ENCODE measurements at places on chromosomes 5 and 9. TPM values are rescaled to one million over a fixed set of nuclear protein-coding genes. Genes with fewer than 3 reads are reported as not detected.

DNA sequence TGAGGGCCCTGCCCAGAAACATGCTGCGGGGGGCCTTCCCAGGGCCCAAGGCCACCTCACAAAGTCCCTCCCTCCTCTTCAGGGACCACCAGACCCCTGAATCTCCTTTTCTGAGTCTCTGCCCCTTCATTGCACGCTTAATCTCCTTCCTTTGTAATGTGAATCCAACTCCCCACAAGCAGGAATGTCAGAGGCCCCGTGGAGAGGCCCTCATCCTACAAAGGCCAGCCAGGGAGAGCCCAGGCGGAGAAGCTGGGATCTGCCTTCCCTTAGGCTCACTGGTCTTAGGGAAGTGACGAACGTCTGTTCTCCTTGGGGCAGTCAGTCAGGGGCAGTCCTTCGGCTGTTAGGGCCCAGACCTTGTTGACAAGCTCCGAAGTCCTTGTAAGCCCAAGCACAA, 2.3 kb downstream of the SMIM33 start:
- no peak for DNase-seq
- H3K36me3 ChIP-seq, result no peaks in the 10 kb centered on the region
- no peak overlapping the region for H3K27ac ChIP-seq
- no peaks in the 10 kb centered on the region for H3K27me3 ChIP-seq
- H3K4me1 ChIP-seq, result no peaks in the 10 kb centered on the region

GRCh38 chr5:45609661-45610060, 86.5 kb downstream of the HCN1 start:
- no peaks in the 10 kb centered on the region for H3K36me3 ChIP-seq
- H3K4me3 ChIP-seq, result no peak overlapping the region
- no peaks in the 10 kb centered on the region for H3K4me1 ChIP-seq
- H3K27ac ChIP-seq, result no peak overlapping the region
- no peaks in the 10 kb centered on the region for H3K27me3 ChIP-seq
- no peak for DNase-seq

- no peak overlapping the region for H3K4me3 ChIP-seq
- H3K4me1 ChIP-seq, result peaks cover 5% of the 10 kb centered on the region
- H3K27ac ChIP-seq, result no peak overlapping the region
- no peaks in the 10 kb centered on the region for H3K36me3 ChIP-seq
- no peak for DNase-seq
Measured at GRCh38 chr9:128150594-128151308, 1.5 kb downstream of the LCN2 start.

- H3K27ac ChIP-seq, result no peak overlapping the region
- no peaks in the 10 kb centered on the region for H3K27me3 ChIP-seq
- no peaks in the 10 kb centered on the region for H3K36me3 ChIP-seq
- no peak overlapping the region for H3K4me3 ChIP-seq
- H3K4me1 ChIP-seq, result no peaks in the 10 kb centered on the region
Measured at GRCh38 chr9:114263853-114264510, 58.9 kb upstream of the ORM1 start.

DNA sequence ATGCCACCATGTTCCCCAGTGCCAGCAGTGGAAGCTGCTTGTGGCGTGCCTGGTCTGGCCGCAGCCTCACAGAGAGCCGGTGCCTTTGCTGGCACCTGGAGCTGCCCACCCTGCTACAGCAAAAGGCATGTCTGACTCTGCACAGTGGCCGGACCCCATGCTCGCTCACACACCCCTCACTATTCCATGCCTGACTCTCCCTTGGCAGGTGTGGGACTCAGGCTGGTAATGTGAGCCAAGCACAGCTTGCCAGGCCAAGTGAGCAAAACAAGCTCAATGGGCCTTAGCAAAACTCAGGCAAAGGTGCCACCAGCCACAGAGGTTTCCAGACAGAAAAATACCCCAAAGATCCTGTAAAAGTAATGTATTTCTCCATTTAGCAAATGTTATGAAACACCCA, 15.5 kb downstream of the GNA14 start:
- H3K4me1 ChIP-seq, result no peaks in the 10 kb centered on the region
- no peaks in the 10 kb centered on the region for H3K36me3 ChIP-seq
- no peak overlapping the region for H3K27ac ChIP-seq
- no peak for DNase-seq
- H3K4me3 ChIP-seq, result no peak overlapping the region

The DIAPH1 gene
- 114 TPM for total RNA-seq

- no peaks in the 10 kb centered on the region for H3K36me3 ChIP-seq
- H3K4me3 ChIP-seq, result no peak overlapping the region
- no peak overlapping the region for H3K27ac ChIP-seq
- no peaks in the 10 kb centered on the region for H3K27me3 ChIP-seq
- H3K4me1 ChIP-seq, result no peaks in the 10 kb centered on the region
Measured at GRCh38 chr5:117177302-117177701, 602.7 kb upstream of the SEMA6A start.

The FAM153A gene
- total RNA-seq, result 2.4 TPM

GRCh38 chr9:88287972-88288371, 100.3 kb upstream of the SPIN1 start:
- no peaks in the 10 kb centered on the region for H3K36me3 ChIP-seq
- H3K4me3 ChIP-seq, result no peak overlapping the region
- no peak for DNase-seq
- H3K27ac ChIP-seq, result no peak overlapping the region
- H3K4me1 ChIP-seq, result no peaks in the 10 kb centered on the region
- H3K27me3 ChIP-seq, result no peaks in the 10 kb centered on the region

- H3K27ac ChIP-seq, result no peak overlapping the region
- no peaks in the 10 kb centered on the region for H3K36me3 ChIP-seq
- H3K4me3 ChIP-seq, result no peak overlapping the region
- H3K4me1 ChIP-seq, result peaks cover 67% of the 10 kb centered on the region
Measured at GRCh38 chr9:134414900-134415425, 88.7 kb downstream of the RXRA start.

The PCDHGC5 gene
- total RNA-seq, result 0.24 TPM

DNA sequence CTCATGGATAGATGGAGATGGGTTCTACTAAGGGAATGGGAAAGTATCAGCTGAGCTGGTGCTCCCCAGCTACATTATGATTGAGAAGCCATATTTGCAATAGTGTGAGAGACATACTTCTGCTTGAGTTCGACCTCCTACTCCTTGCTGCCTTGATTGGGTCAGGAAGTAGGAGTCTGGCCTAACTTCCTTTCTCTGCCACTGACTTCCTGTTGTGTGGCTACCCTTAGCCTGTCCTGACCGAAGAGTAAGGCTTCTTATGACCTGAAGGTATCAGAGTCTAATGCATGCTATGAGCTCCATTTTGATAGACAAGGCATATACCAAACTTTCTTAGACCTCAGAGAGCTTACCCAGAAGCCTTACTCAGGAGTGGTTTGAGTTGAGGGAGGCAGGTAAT, 53.9 kb downstream of the OSTF1 start:
- no peaks in the 10 kb centered on the region for H3K36me3 ChIP-seq
- no peak overlapping the region for H3K4me3 ChIP-seq
- no peaks in the 10 kb centered on the region for H3K4me1 ChIP-seq
- DNase-seq, result no peak
- no peak overlapping the region for H3K27ac ChIP-seq
- H3K27me3 ChIP-seq, result no peaks in the 10 kb centered on the region

DNA sequence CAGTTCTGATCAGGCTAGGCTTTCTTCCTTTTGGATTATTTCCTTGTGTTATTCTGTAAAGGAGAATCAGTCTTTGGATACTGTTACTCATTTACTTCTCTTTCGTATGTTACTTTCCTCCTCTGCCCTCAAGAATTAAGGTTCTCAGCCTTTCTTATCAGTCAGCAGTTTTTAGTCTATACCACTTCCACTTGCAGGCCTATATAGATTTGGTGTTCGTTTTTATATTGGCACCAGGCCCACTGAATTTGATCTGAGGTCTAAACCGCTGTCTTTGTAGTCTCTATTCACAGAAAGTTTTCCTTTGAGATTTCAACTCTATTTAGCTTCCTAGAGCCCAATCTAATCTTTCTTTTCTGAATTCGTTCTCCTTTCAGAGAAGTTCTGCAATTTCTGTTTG, 62.8 kb downstream of the ERBIN start:
- no peaks in the 10 kb centered on the region for H3K36me3 ChIP-seq
- peaks cover 30% of the 10 kb centered on the region for H3K4me1 ChIP-seq
- no peak overlapping the region for H3K27ac ChIP-seq

The SLC34A1 gene
- 5.3 TPM for total RNA-seq

- peak overlapping the region; percentile 20 for H3K4me3 ChIP-seq
- no peaks in the 10 kb centered on the region for H3K27me3 ChIP-seq
- H3K4me1 ChIP-seq, result no peaks in the 10 kb centered on the region
- no peaks in the 10 kb centered on the region for H3K36me3 ChIP-seq
Measured at GRCh38 chr5:122978068-122978467, 58.5 kb downstream of the PPIC start.

The CATSPER3 gene
- total RNA-seq, result 0.81 TPM

DNA sequence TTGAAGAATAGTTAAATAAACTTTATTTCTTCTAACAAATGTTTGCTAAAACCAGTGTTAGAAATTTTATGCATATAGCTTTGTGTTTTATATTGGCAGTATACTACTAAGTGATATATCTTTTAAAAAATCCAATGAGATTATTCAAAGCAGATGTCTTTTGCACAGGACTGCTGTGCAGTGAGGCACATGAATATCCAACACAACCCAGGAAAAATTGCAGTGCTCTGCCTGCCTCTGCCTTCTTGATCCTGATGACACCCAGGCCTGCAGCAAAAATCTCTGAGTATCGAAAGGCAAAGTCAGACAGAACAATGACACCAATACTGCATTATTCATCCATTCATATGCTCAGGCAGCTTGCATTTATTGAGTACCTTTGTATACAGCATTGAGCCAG, 1076.5 kb upstream of the ARRDC3 start:
- DNase-seq, result no peak
- no peak overlapping the region for H3K27ac ChIP-seq
- H3K27me3 ChIP-seq, result no peaks in the 10 kb centered on the region
- H3K4me1 ChIP-seq, result no peaks in the 10 kb centered on the region

DNA sequence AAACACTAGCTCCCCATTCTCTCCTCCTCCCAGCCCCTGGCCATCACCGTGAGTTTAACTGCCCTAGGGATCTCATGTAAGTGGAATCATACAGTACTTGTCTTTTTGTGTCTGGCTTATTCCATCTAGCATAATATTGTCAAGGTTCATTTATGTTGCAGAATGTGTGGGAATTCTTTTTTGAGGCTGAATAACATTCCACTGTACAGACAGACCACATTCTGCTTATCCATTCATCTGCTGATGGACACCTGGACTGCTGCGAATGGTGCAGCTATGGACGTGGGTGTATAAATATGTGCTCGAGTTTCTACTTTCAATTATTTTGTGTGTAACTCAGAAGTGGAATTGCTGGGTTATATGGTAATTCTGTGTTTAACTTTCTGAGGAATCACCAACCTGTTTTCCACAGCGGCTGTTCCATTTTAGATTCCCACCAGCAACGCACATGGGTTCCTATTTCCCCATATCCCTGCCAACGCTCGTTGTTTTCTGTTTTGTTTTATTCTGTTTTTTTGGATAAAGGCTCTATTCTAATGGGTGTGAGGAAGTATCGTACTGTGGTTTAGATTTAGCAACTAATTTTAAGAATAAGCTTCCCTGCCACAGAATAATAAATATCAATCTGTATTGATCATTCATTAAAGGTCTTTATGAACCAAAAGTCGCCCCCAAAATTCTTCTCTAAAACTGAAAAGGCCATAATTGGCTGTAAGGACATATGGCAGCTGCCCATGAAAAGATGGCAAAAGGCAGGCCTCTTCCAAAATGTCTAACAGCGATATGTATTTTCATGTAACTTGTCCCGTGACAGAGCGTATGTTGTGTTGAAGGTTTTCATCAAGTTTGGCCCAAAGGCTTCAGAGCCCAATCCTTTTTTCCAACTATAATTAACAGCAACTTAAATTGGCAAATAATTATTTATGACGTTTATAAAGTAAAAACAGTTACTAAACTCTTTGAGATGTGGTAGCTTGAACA, 70.3 kb downstream of the DAP start:
- no peaks in the 10 kb centered on the region for H3K4me1 ChIP-seq
- H3K4me3 ChIP-seq, result no peak overlapping the region
- H3K27ac ChIP-seq, result no peak overlapping the region
- H3K27me3 ChIP-seq, result no peaks in the 10 kb centered on the region

The UGT3A2 gene
- not detected for total RNA-seq

DNA sequence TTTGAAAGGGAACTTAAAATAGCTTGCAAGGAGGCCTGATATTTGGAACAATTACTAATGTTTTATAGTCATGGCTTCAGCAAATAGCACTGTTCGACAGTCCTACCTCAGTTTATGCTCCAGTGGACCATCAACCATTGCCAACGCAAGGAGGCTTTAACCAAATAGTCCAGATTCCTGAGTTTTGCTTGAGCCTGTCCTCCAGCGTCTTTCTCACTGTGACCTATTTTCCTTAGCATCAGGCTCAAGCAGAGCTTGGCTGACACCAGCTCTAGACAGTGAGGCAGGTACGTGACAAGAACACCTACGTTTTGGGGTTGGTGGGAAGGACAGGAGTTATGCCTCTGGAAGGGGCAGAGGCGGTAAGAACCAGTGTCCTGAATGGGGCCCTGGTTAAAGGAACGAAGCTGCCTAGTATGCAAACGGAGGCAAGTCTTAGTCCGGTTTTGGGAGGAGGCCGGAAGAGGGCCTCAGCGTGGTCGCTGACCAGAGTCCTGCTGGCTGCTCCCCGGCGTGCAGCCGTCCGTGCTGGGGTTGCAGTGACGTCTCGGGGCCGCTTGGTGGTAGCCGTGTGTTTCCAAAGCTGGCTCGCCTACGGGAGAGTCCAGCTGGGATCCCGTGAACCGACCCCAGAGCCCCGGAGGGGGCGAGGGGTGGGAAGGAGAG, 998 bp upstream of the FGF18 start:
- H3K27me3 ChIP-seq, result peaks cover 10% of the 10 kb centered on the region
- H3K4me3 ChIP-seq, result peak overlapping the region; percentile 37
- H3K27ac ChIP-seq, result no peak overlapping the region
- no peaks in the 10 kb centered on the region for H3K4me1 ChIP-seq
- peak; percentile 81 for DNase-seq
- no peaks in the 10 kb centered on the region for H3K36me3 ChIP-seq

The GAS1 gene
- 1.6 TPM for total RNA-seq

- H3K4me1 ChIP-seq, result no peaks in the 10 kb centered on the region
- H3K36me3 ChIP-seq, result no peaks in the 10 kb centered on the region
- H3K27ac ChIP-seq, result no peak overlapping the region
- no peak for DNase-seq
- no peak overlapping the region for H3K4me3 ChIP-seq
Measured at GRCh38 chr9:27367921-27368315, 71.0 kb upstream of the EQTN start.

GRCh38 chr9:98248737-98249474, 6.5 kb downstream of the TBC1D2 start:
- H3K36me3 ChIP-seq, result no peaks in the 10 kb centered on the region
- H3K4me1 ChIP-seq, result no peaks in the 10 kb centered on the region
- H3K4me3 ChIP-seq, result no peak overlapping the region

The C9 gene
- 1,197 TPM for total RNA-seq

The ARSK gene
- 4.5 TPM for total RNA-seq

The FUT7 gene
- total RNA-seq, result not detected
